Left lung (tissue), 14 donors: ENCODE measurements at places on chromosomes 4 and X. TPM values are rescaled to one million over a fixed set of nuclear protein-coding genes. Genes with fewer than 3 reads are reported as not detected.
A peak's percentile ranks its signal among the peaks of the same experiment; 100 is the strongest.

- H3K4me3 ChIP-seq: no peak overlapping the region
- peaks cover 8% of the 10 kb centered on the region for H3K4me1 ChIP-seq
- H3K27me3 ChIP-seq: no peaks in the 10 kb centered on the region
- no peaks in the 10 kb centered on the region for H3K36me3 ChIP-seq
- no peak overlapping the region for H3K27ac ChIP-seq
Observed at GRCh38 chr4:78625073-78625472, 73.5 kb downstream of the ANXA3 start.

DNA sequence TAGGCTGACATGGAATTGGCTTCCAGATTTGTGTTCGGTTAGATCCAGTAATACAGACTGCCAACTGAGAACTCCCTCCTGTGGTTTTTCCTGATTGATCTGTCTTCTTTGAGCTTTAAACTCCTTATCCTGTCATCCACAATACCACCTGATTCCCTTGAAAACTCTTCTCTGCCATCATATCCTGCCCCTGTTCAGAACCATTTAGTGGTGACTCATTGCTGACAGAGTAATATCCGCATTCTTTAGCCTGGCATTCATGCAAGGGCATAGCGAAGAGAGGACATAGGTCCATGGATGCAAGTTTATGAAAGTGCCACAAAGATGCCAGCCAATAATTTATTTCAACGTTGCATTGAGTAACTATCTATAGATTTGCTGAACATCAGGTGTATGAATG, 76.6 kb downstream of the ITIH6 start:
- H3K4me3 ChIP-seq: no peak overlapping the region
- H3K4me1 ChIP-seq: no peaks in the 10 kb centered on the region
- H3K27me3 ChIP-seq: no peaks in the 10 kb centered on the region
- H3K36me3 ChIP-seq: no peaks in the 10 kb centered on the region

DNA sequence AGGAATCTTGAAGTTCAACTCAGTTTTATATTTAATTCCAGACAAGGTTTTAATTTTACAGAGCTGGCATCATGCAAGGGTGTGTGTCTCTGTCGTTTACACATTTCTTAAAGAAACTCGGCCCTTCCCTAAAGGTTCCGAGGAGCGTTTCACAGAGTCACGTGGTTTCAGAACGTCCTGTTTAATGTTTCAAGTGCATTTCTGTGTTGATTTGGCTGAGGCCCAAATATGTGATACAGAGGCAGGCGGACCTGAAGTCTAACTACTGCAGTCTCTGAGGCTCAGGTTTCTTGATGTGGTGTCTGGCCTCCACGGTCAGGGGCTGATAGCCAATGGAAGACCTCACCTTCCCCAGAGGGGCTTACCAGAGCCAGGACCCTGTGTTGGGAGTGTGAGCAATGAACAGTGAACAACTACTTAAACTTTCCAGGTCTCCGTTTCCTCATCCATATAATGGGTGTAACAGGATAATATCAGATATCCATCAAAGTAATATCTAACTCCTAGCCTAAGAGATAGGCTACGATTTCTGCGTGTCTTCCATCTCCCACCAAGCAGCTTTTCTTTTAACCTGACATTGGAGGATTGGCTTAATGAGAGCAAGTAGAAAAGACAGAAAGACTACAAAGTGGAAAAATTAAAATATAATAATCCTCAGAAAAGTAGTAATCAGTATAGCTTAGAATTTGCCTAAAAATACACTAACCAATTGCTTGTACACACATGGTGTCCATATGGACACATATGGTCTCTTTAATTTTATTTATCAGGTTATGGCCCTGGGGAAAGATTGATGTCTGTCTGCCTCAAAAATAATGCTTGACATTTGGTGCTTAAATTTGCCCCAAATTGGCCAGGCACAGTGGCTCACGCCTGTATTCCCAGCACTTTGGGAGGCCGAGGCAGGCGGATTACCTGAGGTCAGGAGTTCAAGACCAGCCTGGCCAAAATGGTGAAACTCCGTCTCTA, 50.0 kb upstream of the TRIM2 start:
- H3K27me3 ChIP-seq: peaks cover 50% of the 10 kb centered on the region
- peak; percentile 80 for DNase-seq

GRCh38 chr4:125719987-125720386, 405.2 kb downstream of the FAT4 start:
- DNase-seq: no peak
- no peaks in the 10 kb centered on the region for H3K27me3 ChIP-seq
- H3K4me3 ChIP-seq: no peak overlapping the region
- no peak overlapping the region for H3K27ac ChIP-seq

- H3K4me3 ChIP-seq: no peak overlapping the region
- no peaks in the 10 kb centered on the region for H3K36me3 ChIP-seq
- no peak overlapping the region for H3K27ac ChIP-seq
- H3K27me3 ChIP-seq: no peaks in the 10 kb centered on the region
- no peaks in the 10 kb centered on the region for H3K4me1 ChIP-seq
- peak; percentile 43 for DNase-seq
Observed at GRCh38 chr4:155025762-155026457, 182.5 kb upstream of the NPY2R start.

DNA sequence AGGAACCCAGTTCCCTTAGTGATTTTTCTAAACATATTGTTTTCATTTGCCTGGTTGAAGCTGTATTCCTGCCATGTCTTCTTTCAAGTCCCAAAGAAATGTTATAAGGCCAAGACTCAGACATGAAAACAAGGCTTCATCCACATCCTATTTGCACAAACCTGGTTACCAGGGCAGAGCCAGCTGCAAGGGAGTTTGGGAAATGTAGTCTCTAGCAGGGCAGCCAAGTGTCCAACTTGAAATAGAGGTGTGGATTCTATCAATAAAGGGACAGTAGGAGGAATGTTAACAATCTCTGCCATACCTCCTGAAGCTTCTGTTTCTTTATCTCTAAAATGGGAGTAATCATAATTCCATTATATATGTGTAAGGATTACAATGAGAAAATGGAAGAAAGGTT, 56.6 kb downstream of the INTS12 start:
- H3K27ac ChIP-seq: no peak overlapping the region
- H3K4me3 ChIP-seq: no peak overlapping the region
- no peaks in the 10 kb centered on the region for H3K27me3 ChIP-seq
- no peaks in the 10 kb centered on the region for H3K36me3 ChIP-seq

GRCh38 chr4:15521442-15522039, 51.9 kb downstream of the CC2D2A start:
- H3K36me3 ChIP-seq: no peaks in the 10 kb centered on the region
- H3K4me1 ChIP-seq: no peaks in the 10 kb centered on the region
- DNase-seq: no peak

DNA sequence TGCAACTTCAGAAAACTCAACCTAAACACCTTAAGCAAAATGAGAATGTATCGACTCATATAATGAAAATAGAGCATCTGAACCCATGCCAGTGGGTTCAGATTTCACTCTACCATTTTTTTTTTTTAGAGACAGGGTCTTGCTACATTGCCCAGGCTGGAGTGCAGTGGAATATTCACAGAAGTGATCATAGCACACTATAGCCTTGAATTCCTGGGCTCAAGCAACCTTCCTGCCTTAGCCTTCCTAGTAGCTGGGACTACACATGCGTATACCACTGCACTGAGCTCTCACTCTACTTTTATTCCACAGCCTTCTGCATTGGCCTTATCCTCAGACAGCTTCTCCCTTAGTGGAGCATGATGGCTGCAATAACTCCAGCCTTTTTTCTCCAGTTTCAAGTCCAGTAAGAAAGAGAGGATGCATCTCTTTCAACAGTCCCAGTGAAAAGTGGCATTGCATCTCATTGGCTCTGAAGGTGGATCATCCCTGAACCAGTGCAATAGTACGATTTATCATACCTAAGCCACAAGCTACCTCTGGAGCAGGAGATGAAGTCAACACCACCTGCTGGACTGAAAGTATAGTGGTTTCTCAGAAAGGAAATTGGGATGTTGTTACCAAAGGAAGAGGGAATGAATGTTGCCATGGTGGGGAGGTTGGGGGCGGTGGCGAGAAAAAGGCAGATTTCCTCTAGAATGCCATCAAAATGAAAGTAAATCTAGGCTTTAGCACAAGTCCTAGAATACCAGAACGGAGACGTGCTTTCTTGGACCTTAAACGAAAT, 2.0 kb upstream of the SOD3 start:
- no peaks in the 10 kb centered on the region for H3K27me3 ChIP-seq
- H3K36me3 ChIP-seq: no peaks in the 10 kb centered on the region
- no peak for DNase-seq
- H3K27ac ChIP-seq: no peak overlapping the region
- no peak overlapping the region for H3K4me3 ChIP-seq

DNA sequence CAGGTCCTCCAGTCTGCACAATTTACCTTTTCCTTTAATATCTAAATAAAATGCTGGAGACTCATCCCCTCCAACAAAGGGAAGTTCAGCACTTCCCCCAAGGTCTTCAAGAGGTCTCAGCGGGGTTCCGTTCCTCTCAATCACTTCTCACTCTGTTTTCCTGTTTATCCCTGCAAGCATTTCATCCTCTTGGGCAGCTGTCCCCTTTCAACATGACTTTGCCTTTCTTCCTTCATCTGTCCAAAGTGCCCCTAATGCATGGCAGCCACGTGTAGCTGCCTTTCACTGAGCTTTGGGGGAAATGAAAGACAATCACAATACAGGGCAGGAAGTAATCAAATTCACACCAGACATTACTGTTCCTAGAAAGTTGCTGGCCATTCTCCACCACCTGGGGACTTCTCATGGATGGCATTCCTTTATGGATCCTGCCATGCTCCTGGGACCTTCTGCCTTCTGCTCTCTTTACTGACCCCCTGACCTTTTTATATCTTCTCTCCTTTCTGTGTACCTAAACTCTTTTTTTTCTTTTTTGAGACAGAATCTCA, 79.7 kb upstream of the USP9X start:
- H3K4me1 ChIP-seq: no peaks in the 10 kb centered on the region
- no peak overlapping the region for H3K4me3 ChIP-seq
- peak overlapping the region; percentile 5 for H3K27ac ChIP-seq
- no peaks in the 10 kb centered on the region for H3K27me3 ChIP-seq

Gene PIR
- total RNA-seq: 16.5 TPM

DNA sequence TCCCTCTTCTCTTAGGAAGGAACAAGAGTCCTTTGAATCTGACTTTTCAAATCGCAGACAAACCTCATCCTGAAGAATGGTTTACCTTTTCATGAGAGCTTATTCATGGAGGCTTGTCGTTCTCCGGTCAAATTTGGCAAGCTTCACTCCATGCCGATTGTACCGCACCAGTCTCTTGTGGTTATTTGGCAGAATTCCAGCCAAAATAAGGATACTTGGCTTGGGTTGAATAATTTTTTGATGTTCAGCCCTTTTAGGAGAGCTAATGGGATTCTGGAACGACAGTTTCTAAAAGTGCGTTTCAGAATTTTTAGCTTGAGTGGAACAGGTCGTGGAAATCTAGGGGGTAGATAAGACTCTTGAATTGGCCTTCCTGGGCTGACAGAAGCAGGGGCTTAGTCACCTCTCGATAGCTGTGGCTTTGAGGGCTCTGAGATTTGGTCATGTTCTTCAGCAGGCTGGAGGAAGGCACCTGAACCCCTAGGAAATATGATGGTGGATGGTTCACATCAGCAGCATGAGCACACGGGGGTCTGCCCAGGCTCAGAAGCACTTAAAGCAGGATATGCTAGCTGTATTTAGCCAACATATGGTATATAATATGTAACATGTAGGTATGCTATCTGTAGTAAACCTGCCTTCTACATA, 1.5 kb downstream of the KLHL2 start:
- H3K36me3 ChIP-seq: no peaks in the 10 kb centered on the region
- no peak for DNase-seq
- peak overlapping the region; percentile 85 for H3K27ac ChIP-seq
- peak overlapping the region; percentile 85 for H3K4me3 ChIP-seq
- peaks cover 81% of the 10 kb centered on the region for H3K4me1 ChIP-seq
- H3K27me3 ChIP-seq: no peaks in the 10 kb centered on the region

Gene MED28
- total RNA-seq: 41.1 TPM

DNA sequence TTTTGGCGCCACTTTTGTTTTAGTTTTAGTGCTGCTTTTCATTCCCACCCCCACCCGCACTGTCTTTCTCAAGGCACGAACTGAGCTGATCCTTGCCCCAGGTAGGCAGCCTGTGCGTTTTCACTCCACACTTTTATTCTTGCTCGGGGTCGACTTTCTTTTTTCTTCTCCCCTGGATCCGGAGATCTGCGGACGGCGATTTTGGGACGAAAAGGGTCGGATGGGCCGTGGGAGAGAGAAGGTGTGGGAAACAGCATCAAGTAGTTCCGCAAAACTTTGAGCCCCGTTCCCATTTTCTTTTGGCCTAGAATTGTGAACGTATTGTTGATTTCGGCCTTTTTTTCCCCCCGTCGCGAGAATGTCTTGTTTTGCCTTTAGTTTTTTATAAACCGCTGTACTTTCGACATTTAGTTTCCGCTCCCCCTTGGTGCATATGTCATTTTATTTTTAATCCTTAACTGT, 531 bp downstream of the STAG2 start:
- no peak for DNase-seq
- no peaks in the 10 kb centered on the region for H3K27me3 ChIP-seq
- no peaks in the 10 kb centered on the region for H3K4me1 ChIP-seq
- H3K4me3 ChIP-seq: peak overlapping the region; percentile 63

GRCh38 chrX:93585661-93586060, 87.7 kb downstream of the NAP1L3 start:
- no peaks in the 10 kb centered on the region for H3K36me3 ChIP-seq
- no peak for DNase-seq
- no peaks in the 10 kb centered on the region for H3K4me1 ChIP-seq
- no peak overlapping the region for H3K27ac ChIP-seq
- no peaks in the 10 kb centered on the region for H3K27me3 ChIP-seq
- no peak overlapping the region for H3K4me3 ChIP-seq

DNA sequence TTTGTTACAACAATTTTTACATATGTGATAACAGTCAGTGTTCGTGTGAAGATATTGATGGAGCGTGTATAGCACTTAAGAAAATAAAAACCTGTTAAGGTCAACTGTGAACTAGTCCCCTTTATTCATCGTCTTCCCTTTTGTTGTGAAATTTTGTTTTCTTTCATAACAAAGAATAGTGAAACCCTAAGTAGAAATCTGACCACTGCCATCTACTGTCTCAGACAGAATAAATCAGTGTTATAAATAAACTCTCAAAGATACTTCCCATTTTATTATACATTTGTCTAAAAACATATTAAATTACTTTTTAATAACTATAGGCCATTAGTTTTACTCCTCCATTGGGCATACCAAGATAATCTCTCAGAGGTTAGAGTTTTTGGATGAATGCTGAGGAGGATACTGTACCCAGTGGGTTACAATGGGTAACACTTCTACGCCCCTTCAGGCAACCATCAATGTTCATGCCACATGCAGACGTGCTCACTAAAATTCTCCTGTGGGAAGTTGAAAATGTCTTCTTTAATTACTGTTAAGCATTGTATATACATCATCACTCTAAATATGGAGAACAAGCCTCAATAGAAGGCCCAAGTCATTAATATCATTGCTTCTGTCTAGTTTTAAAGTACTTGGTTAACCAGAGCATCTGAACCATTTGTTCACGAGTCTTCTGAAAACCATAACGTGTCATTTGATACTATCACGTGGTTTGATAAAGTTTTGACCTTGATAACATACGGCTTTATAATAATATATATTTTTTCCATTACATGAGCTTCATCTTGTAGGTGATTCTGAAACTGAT, 171.2 kb downstream of the TMA16 start:
- peaks cover 2% of the 10 kb centered on the region for H3K4me1 ChIP-seq
- no peak overlapping the region for H3K4me3 ChIP-seq
- no peak for DNase-seq
